HT1080 (cell line): ENCODE measurements at places on chromosomes 4 and X. TPM values are rescaled to one million over a fixed set of nuclear protein-coding genes. Genes with fewer than 3 reads are reported as not detected.
A peak's percentile ranks its signal among the peaks of the same experiment; 100 is the strongest.

Gene CETN2
- total RNA-seq, result 19.4 and 21.0 TPM in 2 replicates

DNA sequence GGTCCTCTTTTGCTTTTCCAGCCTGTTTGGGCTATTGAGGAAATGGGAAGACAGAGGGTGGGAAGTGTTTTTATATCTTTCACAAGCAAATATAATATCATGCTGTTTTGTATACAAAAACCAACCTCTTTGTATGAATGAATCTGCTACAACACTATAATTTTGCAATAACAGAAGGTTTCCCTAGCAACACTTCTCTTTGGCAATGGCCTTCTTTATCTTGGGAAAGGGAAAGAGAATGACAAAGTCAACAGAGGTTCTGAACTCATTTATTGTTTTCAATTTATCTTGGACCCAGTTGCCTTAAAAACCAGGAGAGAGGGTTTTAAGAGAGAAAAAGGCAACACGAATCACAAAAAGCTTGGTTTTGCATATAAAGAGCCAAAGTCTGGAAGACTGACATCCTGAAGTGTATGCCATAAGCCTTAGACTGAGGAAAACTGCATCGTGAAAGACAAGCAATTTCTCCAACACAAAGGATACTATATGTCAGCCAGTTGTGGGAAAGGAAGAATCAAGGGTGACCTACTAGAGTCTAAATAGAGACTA is 121.8 kb upstream of the FAM241A start:
- no peak for DNase-seq

Gene MAGEA11
- 54.2 and 60.1 TPM in 2 replicates for total RNA-seq

- DNase-seq, result no peak
These were observed 1025.5 kb downstream of the RPA4 start for GRCh38 chrX:97909245-97909644.

DNA sequence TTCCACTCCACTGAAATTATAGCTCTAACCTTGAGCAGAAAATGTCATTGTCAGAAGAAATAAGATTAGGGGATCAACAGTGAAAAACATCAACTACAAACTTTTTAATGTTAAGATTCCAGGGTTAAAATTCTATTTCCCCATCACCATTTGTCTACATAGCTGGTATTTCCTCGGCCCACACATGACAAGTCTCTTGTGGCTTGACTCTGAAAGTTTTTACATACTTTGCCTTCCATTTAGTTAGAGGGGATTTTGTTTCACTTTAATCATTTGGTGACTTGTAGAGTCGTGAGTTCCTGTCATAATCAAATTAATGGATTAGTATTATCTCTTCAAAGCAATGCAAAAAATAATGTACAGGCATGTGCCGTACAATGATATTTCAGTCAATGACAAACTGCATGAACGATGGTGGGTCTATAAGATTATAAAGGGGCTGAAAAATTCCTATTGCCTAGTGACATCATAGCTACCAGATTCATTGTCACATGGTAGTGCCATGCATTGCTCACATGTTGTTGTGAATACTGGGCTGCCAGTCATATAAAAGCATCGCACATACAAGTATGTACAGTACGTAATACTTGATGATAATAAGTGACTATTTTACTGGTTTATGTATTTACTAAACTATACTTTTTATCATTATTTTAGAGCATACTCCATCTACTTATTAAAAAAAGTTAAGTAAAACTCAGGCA is 72.0 kb downstream of the ING2 start:
- DNase-seq, result no peak

DNA sequence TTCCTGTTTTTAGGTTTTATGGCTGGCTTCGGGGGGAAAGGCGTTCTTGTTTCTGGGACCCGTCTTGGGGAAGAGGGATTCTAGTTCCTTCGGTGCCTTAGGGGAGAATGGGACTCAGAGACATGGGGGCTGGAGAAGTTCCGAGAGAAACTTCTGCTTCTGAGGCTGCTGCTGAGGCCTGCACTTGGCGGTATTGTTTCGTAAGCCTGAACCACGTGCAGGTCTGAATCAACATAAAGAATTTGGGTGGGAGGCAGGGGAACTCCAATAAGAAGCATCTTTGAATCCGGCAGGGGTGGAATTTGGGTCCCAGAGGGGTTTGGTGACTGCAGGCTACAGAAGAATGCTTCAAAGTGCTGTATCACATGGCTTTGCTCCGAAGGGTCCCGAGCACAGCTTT is 15.1 kb downstream of the XG start:
- no peak for DNase-seq

- DNase-seq, result peak; percentile 20
These were observed 207.5 kb downstream of the REPS2 start for GRCh38 chrX:17154001-17154400.

GRCh38 chr4:158169506-158169905 is 3.3 kb downstream of the GASK1B start:
- DNase-seq, result no peak

Gene PPP1R2C
- total RNA-seq, result not detected in 2 replicates

GRCh38 chrX:19731307-19731820 is 156.0 kb downstream of the SH3KBP1 start:
- DNase-seq, result no peak

- DNase-seq, result peak; percentile 13
These were observed 525.4 kb upstream of the HS3ST1 start for GRCh38 chr4:11954093-11954492.

GRCh38 chrX:108224727-108225621 is 133.4 kb downstream of the ATG4A start:
- DNase-seq, result peak; percentile 4

Gene IL2
- total RNA-seq, result not detected in 2 replicates

GRCh38 chr4:7519638-7520376 is 85.1 kb upstream of the PSAPL1 start:
- DNase-seq, result no peak

GRCh38 chr4:140426610-140427105 is 790 bp downstream of the CLGN start:
- peak; percentile 5 for DNase-seq

DNA sequence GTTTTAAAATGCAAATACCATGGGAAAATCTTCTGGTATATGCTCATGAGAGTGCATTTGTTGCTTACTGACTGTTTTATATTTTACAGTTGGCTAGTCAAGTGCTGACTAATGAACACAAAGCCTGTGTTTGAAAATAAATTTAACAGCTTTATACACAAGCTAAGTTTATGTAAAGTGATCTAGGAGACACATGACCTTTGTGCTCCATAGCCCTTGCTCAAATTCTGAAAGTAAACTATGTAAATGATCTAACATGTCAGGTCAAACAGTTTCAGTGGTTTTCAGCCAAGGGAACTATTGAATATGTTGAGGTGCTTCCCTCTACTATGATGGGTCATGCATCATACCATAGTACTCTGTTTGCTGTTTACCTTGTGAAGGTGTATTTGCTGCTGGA is 36.7 kb downstream of the DIAPH2 start:
- no peak for DNase-seq

DNA sequence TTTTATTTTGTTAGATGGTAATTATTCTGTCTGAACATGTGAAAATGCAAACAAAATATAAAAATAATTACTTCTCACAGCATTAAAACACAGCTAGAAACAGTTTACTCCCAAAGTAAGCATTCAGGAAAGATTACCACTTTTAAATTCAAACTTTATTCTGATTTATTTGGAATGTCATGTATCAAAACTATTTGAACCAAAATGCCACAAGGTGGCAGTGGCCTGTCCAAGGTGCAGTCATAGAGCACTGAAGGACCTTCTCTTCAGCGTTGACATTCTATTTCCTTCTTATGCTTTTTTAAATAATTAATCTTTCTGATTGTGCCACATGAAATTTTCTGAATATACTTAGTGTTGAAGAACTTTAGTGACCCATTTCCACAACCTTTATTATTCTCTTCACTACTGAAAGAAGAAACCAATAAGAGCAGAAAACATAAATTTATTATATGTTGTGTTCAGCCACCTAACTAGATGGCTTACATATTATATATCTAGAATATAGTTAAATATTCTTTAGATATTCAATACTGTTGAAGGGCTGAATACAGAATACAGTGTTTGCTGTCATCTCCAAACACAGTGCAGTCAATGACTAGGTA is 283.6 kb downstream of the CFAP299 start:
- no peak for DNase-seq

DNA sequence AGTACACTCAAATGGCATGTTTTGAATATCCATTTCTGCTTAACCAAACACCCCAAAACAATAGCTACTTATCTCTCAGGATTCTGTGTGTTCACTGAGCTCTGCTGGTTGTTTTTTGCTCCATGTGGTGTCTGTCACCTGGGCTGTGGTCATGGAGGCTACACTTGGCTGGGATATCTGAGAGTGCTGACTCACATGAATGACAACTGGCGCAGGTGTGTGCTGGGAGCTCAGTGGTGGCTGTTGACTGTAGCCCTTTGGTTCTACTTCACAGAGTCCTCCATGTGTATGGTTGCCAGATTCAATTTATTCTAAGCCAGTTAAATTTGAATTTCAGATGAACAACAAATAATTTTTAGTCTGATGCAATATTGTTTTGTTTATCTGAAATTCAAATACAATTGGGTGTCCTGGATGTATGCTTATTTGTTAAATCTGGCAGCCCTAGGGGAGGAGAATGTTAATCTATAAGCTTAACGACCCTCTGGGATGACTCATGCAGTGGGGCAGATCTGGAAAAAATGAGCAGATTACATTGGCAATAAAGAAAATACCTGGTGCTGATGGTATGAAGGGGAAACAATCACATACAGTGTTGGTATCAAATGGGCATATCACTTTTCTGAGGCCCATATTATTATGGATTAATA is 28.2 kb upstream of the TCEAL4 start:
- no peak for DNase-seq

Gene MAML3
- total RNA-seq, result 8.0 and 11.4 TPM in 2 replicates

Gene PAGE2
- not detected in 2 replicates for total RNA-seq

Gene RASGEF1B
- total RNA-seq, result not detected in 2 replicates

DNA sequence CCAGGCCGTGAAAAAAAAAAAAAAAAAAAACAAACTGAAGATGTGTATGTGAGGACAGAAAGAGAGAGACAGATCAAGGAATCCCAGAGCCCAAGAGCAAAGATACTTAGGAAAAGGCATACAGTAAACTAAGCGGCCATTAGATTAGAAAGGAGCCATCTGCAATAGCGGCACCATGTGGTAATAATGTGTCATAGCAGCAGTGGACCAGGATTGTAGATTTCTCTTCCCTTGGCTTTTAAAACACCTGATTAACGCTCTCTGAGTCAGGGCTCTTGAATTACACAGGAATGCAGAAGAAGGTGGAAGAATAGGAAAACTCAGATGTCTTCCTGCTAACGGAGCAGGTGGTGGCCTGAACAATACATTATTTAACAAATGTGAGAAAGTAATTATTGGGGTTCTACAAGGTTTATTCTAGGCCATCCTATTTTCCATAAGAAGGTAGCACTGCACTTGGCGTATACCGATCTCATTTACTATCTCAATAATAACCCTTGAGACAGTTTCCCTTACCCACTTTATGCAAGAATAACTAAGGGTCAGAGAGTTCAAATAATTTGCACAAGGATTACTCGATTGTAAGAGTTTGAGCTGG is 182.7 kb downstream of the KCNIP4 start:
- DNase-seq, result peak; percentile 75

Gene OCIAD2
- total RNA-seq, result 247 and 261 TPM in 2 replicates

GRCh38 chr4:161252520-161253141 is 911.2 kb downstream of the FSTL5 start:
- peak; percentile 25 for DNase-seq

Gene DUSP9
- total RNA-seq, result not detected in 2 replicates

DNA sequence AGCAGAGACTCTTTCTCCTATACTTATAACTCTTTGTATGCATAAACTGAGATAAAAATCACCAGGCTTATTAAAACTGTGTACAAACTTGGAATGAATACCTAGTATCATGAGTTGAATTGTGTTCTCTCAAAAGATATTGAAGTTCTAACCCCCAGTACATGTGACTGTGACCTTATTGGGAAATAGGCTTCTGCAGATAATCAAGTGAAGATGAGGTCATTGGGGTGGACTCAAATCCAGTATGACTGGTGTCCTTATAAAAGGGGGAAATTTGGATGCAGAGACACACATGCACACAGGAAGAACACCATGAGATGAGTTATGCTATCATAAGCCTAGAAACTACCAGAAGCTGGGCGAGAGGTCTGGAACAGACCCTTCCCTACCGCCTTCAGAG is 26.2 kb downstream of the ZNF827 start:
- no peak for DNase-seq

Gene CPZ
- not detected in 2 replicates for total RNA-seq

Gene CAPN6
- not detected in 2 replicates for total RNA-seq

- peak; percentile 85 for DNase-seq
These were observed 23.0 kb downstream of the GAB3 start for GRCh38 chrX:154727871-154728270.
